ENCODE measurements at places on chromosomes 5 and 9.

DNA sequence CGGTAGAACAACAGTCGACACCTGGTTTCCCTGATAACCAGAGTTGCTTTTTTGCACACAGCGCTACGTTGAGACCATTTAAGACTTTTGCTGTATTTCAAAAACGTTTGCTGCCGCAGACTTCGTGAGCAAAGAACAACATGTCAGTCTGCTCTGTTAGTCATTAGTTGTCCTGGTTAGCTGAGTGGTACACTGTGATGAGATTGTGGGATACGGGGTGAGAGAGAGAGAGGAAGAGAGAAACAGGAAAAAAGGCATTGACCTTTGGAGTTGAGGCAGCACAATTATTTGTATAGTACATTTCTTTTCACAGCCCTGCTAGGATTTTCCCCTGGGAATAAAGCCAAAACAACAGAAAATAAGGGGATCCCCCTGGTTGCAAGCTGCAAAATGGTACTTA, 306.1 kb upstream of the WWC1 start:
- DNase-seq, result no peak

DNA sequence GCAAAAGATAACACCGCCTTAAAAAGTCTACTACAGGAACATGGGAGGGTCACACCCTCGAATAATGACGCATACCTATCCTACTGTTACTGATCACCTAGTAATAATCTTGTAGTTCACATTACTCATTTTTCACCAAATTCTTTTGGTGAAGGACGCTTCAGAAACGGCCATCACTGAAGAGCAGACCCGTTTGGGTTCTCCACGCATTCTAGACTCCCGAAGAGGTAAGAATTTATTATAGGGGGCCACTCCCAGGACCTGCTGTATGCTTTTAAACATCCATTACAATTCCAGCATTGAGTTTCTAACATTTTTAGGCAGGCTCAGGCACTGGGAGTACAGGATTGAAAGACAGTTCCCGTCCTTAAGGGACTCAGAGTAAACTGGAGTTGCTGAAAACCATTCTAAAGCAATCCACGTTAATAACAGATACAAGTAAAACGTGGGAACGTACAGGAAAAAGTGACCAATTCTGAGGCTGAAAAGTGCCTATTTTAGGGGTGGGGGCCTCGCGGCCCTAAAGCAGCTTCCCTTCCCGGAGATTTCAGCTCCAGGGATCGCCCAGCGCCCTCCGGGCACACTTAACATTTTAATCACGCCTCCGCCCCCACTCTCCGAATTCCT, at the start of gene FER:
FER (plus strand) TSS at position 124 of the 627 bp plus-strand sequence. CDS start 50,286 bp downstream, outside the sequence.
- no peak for DNase-seq

GRCh38 chr9:130532426-130533080, 46.8 kb upstream of the FUBP3 start:
- DNase-seq, result no peak

DNA sequence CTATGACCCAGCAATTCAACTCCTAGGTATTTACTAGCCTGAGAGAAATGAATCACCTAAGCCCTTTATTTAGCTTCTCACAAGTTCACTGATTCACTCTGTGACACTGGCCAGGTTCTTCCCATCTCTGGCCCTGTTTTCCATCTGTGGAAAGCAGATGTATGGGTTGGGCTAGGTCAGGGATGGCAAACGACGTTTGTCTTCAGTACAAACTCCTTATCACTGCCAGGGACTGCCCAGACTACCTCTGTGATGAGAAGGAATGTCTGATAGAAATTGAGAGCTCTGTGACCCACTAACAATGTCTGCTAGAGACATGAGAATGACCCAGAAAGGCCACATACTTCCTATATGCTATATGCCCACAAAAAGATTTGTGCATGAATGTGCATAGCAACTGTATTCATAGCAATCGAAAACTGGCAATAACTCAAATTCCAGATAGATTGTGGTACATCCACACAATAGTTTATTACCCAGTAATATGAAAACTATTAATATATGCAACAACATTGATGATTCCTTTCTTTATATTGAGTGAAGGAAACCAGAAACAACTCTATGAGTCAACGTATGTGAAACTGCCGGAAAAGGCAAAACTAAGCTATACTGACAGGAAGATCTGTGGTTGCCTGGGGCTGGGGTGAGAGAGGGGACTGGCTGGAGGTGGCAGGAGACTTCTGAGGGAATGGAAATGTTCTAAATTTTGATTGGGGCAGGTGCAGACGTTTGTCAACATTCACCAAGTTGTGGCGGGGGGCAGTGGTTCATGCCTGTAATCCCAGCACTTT, 32.0 kb upstream of the ADAM19 start:
- DNase-seq, result no peak

GRCh38 chr9:137023157-137023556, 4.9 kb downstream of the ABCA2 start:
- no peak for DNase-seq
